ENCODE measurements at places on chromosomes 16 and 17. TPM values are rescaled to one million over a fixed set of nuclear protein-coding genes. Genes with fewer than 3 reads are reported as not detected.

DNA sequence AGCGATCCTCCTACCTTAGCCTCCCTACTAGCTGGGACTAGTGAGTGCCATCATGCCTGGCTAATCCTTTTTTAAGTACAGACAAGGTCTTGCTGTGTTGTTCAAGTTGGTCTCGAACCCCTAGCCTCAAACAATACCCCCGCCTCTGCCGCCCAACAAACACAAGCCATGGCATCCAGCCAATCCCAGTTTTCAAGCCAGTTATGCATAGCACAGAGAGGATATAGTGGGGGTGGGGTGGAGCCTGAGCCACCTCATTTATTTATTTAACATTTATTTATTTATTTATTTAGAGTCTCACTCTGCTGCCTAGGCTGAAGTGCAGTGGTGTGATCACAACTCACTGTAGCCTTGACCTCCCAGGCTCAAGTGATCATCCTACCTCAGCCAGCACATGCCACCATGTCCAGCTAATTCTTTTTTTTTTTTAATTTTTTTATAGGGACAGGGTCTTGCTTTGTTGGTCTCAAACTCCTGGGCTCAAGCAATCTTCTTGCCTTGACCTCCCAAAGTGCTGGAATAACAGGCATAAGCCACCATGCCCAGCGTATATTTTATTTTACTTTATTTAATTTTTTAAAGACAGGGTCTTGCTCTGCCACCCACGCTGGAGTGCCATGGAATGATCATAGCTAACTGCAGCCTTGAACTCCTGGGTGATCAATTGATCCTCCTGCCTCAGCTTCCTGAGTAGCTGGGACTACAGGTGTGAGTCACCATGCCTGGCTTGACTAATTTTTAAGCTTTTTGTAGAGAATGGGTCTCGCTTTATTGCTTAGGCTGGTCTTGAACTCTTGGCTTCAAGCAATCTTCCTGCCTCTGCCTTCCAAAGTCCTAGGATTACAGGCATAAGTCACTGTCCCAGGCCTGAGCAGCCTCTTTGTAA lies 26.2 kb upstream of the KLHL11 start:
- H3K36me3 ChIP-seq: peaks cover 93% of the 10 kb centered on the region
- peaks cover 7% of the 10 kb centered on the region for H3K4me1 ChIP-seq
- no peak for DNase-seq
- no peaks in the 10 kb centered on the region for H3K27me3 ChIP-seq
- H3K27ac ChIP-seq: no peak overlapping the region
- no peak overlapping the region for H3K4me3 ChIP-seq

- H3K36me3 ChIP-seq: no peaks in the 10 kb centered on the region
- no peaks in the 10 kb centered on the region for H3K4me1 ChIP-seq
- H3K27me3 ChIP-seq: no peaks in the 10 kb centered on the region
- DNase-seq: no peak
- no peak overlapping the region for H3K27ac ChIP-seq
- H3K4me3 ChIP-seq: no peak overlapping the region
These were observed 16.8 kb downstream of the CDR2 start for GRCh38 chr16:22357635-22357971.

DNA sequence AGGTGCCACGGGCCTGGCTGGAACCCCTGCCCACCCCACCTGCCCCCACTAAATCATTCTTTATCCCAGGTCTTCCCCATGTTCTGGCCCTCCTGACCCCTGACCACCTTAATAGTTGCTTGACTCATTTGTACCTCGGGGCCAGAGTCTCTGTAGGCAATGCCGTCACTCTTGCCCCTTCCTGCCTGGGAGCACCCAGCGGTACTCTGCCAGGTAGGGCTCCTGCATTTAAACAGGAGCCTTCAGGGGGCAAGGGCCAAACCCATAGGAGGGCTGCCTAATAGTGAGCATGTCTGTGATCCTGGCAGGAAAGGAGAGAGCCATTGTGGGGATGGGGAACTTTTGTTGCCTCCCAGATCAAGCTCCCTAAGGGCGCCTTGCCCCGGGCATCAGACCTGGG lies 8.8 kb upstream of the ITGA3 start:
- no peak overlapping the region for H3K27ac ChIP-seq
- H3K4me1 ChIP-seq: peaks cover 32% of the 10 kb centered on the region
- no peak for DNase-seq
- H3K4me3 ChIP-seq: no peak overlapping the region

DNA sequence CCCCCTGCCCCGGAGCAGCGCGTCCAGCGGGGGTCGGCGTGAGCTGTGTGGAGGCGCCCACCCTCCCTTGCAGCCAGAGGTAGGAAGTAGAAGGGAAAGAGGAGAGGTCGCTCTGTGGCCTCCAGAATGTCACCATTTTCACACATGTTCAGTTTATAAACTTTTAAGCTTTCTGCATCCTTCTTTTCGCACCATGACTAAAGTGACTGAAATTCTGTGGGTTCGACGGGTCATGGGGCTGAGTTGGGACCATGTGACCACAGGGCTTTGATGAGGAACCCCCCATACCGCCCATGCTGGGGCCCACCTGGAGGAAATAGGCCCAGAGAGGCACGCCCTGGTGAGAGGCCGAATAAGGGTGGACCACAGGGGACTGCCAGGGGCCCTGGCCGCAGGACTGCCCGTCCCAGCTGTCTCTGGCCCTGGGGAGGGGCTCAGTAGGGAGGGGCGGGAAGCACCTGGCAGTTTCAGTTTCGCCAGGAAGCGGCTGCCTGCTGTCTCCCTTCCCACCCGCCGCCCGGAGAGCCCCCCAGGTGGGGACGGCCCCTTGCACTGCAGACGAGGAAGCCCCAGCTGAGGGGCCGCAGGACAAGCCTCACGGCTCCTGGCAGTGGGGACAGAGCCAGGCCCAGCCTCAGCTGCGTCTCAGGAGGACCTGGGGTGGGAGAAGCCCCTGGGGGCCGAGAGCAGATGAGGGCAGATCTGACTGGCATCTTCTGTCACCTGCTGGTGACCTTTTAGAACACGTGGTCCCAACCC lies 9.0 kb downstream of the CBFA2T3 start:
- DNase-seq: no peak
- no peak overlapping the region for H3K27ac ChIP-seq
- no peaks in the 10 kb centered on the region for H3K27me3 ChIP-seq
- H3K4me1 ChIP-seq: peaks cover 21% of the 10 kb centered on the region
- H3K36me3 ChIP-seq: no peaks in the 10 kb centered on the region
- no peak overlapping the region for H3K4me3 ChIP-seq

GRCh38 chr17:4607773-4608187 lies 23.5 kb downstream of the SMTNL2 start:
- peak; percentile 85 for DNase-seq
- no peaks in the 10 kb centered on the region for H3K36me3 ChIP-seq

Gene CDH15
- 0.39 TPM for total RNA-seq

GRCh38 chr17:69050999-69051775 lies 9.5 kb downstream of the ABCA9 start:
- no peaks in the 10 kb centered on the region for H3K4me1 ChIP-seq
- DNase-seq: no peak
- H3K36me3 ChIP-seq: no peaks in the 10 kb centered on the region
- no peaks in the 10 kb centered on the region for H3K27me3 ChIP-seq

Gene SMIM22
- not detected for total RNA-seq

GRCh38 chr17:77527836-77528505 lies 387.2 kb downstream of the SEC14L1 start:
- H3K27me3 ChIP-seq: no peaks in the 10 kb centered on the region
- no peaks in the 10 kb centered on the region for H3K36me3 ChIP-seq
- H3K27ac ChIP-seq: no peak overlapping the region
- peak overlapping the region; percentile 31 for H3K4me3 ChIP-seq
- H3K4me1 ChIP-seq: peaks cover 33% of the 10 kb centered on the region

GRCh38 chr17:3935140-3935542 lies 18.9 kb upstream of the P2RX1 start:
- H3K27me3 ChIP-seq: no peaks in the 10 kb centered on the region
- H3K27ac ChIP-seq: no peak overlapping the region
- no peak for DNase-seq
- H3K36me3 ChIP-seq: peaks cover 6% of the 10 kb centered on the region
- no peak overlapping the region for H3K4me3 ChIP-seq

GRCh38 chr17:42097691-42098631 lies at the start of gene ZNF385C:
Gene ZNF385C (minus strand): TSS chr17:42098473. CDS start chr17:42063056, 35,417 bp downstream.
- no peak for DNase-seq
- peaks cover 20% of the 10 kb centered on the region for H3K4me1 ChIP-seq

Gene SYT17
- 11.3 TPM for total RNA-seq

Gene C16orf92
- not detected for total RNA-seq

- H3K36me3 ChIP-seq: no peaks in the 10 kb centered on the region
- H3K27ac ChIP-seq: no peak overlapping the region
- no peak for DNase-seq
- peaks cover 2% of the 10 kb centered on the region for H3K4me1 ChIP-seq
These were observed 128.3 kb downstream of the AXIN2 start for GRCh38 chr17:65433157-65433556.

Gene JUP
- 15.8 TPM for total RNA-seq

Gene MYBBP1A
- 19.5 TPM for total RNA-seq

GRCh38 chr16:57910696-57911095 lies 60.2 kb downstream of the CNGB1 start:
- no peak overlapping the region for H3K4me3 ChIP-seq
- H3K36me3 ChIP-seq: no peaks in the 10 kb centered on the region
- DNase-seq: no peak
- peaks cover 4% of the 10 kb centered on the region for H3K27me3 ChIP-seq
- H3K27ac ChIP-seq: no peak overlapping the region
- H3K4me1 ChIP-seq: peaks cover 9% of the 10 kb centered on the region

Gene KRT33A
- not detected for total RNA-seq

Gene GJD3
- total RNA-seq: 0.40 TPM

Gene SMIM36
- total RNA-seq: not detected

- H3K4me1 ChIP-seq: no peaks in the 10 kb centered on the region
- no peak overlapping the region for H3K27ac ChIP-seq
- no peaks in the 10 kb centered on the region for H3K36me3 ChIP-seq
- H3K4me3 ChIP-seq: no peak overlapping the region
- DNase-seq: no peak
These were observed 175.7 kb downstream of the RGS9 start for GRCh38 chr17:65312718-65313377.

DNA sequence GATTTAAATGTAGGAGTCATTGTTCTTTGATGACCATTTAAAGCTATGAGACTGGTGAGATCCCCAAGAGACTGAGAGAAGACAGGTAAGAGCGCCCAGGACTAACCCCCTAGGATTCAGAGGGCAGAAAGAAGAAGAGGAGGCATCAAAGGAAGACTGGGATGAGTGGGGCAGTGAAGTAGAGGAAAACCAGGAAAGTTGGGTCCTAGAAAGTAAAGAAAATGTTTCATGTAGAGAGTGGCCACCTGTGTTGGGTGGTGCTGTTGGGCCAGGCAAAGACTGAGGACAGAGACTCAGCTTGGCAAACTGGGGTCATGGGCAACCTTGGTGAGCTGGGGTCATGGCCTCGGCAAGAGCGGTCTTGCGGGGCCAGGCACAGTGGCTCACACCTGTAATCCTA lies 1.3 kb upstream of the HAP1 start:
- peaks cover 11% of the 10 kb centered on the region for H3K36me3 ChIP-seq
- H3K4me3 ChIP-seq: no peak overlapping the region
- peaks cover 58% of the 10 kb centered on the region for H3K27me3 ChIP-seq
- no peak for DNase-seq

DNA sequence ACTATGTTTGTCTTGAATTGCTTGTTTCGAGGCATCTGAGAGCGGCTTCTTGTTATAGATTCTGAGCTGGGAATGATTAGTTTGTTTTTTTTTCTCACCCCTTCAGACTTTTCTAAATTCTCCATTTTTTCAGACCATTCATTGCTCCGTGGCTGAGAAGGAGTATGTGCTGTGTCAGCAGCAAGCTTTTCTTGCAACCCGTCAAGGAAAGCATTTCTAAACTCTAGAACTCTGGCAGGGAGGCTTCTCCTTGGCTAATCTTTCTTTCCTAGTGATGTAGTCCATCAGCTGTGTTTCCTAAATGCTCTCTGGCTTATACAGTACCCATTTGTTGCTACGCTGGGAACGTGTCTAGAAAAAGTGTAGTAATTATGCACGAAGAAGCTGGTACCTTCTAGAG lies 133.5 kb downstream of the FTO start:
- no peak overlapping the region for H3K4me3 ChIP-seq
- DNase-seq: no peak
- H3K27me3 ChIP-seq: no peaks in the 10 kb centered on the region
- H3K27ac ChIP-seq: no peak overlapping the region
- no peaks in the 10 kb centered on the region for H3K4me1 ChIP-seq

Gene TMC7
- 3.1 TPM for total RNA-seq

Measured in spinal cord (tissue), 10 donors.